ENCODE measurements at places on chromosomes 2 and 18.

DNA sequence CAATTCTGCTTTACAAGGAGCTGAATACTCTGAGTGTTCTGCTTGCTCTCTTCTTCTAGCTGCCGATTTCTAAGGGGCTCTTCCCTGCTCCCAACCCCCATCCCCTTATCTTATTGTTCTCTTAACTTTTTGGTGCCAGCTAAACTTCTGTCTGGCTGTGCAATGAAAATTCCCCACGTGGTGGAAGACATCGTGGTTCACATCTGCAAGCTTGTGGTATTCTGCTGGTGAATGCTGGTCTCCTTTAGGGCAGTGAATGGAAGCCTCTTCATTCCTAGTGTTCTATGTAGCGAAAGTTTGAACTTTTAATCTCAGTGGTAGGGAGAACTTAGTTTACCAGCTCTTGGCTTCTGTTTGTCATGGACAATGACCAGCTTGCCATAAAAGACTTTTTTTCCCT lies 406.0 kb upstream of the ZEB2 start:
- no peak for DNase-seq

DNA sequence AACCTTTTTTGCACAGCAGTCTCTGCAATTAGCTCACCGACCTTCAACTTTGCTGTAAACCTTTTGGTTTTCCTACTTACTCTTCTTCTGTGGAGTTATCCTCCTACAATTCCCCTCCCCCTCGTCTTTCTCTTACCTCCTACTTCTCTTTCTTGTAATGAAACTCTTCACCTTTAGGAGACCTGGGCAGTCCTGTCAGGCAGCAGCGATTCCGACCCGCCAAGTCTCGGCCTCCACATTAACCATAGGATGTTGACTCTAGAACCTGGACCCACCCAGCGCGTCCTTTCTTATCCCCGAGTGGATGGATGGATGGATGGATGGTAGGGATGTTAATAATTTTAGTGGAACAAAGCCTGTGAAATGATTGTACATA lies 8.3 kb downstream of the TBR1 start:
- DNase-seq, result no peak

GRCh38 chr2:230713331-230714135 lies 891 bp downstream of the CAB39 start:
- peak; percentile 18 for DNase-seq

- peak; percentile 46 for DNase-seq
These were observed at the start of the genes COL4A3 and COL4A4 for GRCh38 chr2:227163998-227164762. Gene COL4A3, plus strand, starts transcription at chr2:227164624. Its CDS starts 103 bp downstream, at chr2:227164727. Gene COL4A4, minus strand, starts transcription at chr2:227164205. Its CDS starts 16,722 bp downstream, at chr2:227147483.

GRCh38 chr2:194203898-194204297 lies 1453.1 kb upstream of the SLC39A10 start:
- DNase-seq, result no peak

DNA sequence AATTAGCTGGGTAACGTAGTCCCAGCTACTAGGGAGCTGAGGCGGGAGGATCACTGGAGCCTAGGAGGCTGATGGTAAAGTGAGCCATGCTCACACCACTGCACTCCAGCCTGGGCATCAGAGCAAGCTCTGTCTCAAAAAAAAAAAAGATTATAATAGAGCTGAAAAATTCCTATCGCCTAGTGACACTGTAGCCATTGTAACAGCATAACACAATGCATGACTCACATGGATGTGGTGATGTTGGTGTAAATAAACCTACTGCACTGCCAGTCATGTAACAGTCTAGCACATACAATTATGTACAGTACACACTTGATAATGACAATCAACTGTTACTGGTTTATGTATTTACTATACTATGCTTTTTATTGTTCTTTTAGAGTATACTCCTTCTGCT lies 39.6 kb downstream of the MGAT4A start:
- no peak for DNase-seq

DNA sequence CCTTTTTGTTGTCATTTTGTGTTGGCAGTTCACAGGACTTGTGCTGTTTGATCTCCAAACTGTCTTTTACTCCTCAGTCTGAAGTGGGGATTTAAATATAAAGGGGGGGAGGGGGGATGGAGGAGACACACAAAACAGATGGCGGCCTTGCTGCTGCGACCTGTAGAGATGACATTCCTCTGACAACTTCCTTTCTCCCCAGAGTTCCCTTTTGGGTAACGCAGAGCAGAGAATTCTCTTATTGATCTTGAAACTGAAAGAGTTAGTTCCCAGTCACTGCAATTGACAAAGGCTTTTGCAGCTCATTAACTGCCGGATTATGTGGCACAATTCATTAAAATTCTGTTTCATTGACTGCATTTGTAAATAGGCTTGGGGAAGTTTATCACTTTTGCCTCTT lies 279.3 kb downstream of the TSN start:
- DNase-seq, result no peak

DNA sequence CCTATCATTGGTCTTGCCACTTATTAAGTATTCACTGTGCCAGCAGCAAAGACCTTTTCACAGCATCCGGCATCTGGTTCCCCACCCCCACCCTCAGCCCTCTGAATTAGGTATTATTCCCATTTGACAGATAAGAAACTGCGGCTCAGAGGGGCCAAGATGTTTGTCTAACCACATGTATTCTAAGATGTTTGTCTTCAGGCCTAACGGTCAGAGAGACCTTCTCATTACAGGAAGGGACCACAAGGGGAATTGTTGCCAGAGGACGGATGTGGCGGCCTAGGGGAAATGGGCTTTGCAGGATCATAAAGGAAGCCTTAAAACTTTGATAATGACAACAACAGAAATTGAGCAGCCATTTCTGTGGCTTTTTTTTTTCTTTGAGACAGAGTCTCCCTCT lies 16.6 kb downstream of the NPPC start:
- no peak for DNase-seq

Data from uterus (tissue), 4 donors.